NCI-H1048 (cell line): ENCODE measurements at places on chromosomes 12 and 14.

GRCh38 chr14:71698027-71698426 lies 234.2 kb upstream of the RGS6 start:
- no peak for DNase-seq

DNA sequence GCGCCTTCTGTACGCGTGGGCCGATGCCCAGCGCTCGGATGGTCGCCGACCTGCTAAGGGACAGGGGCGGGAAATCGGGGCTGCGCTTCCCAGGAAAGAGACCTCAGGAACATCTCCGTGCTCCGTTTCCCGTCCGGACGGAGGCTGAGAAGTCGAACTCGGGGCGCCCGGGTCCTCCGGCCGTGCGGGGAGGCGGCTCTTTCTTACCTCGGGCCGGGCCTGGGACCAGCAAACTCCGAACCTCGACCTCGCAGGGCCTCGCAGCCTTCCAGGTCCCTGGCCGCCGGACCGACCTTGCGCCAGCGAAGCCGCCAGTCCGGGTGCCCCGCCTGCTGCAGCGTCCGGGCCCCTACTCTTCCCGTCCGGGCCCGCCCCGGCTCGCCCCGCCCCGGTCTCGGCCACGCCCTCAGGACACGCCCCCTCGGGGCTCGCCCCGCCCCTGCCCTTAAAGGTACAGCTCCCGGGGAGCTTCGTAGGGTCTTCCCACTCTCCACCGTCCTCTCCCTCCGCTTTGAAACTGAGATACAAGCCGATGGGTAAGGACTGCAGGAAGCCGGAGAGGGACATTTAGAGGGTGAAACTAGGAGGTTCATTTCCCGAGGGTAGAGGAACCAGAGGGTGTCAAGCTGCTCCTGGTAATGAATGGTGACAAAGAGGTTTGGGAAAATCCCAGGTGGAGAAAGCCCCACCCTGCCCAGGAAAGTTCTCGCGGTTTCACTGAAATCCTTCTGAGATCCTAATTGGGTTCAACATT lies at the start of gene SLC8B1:
TSS of gene SLC8B1 (minus strand) at position 324 of the 754 bp plus-strand sequence. CDS start 2,231 bp downstream, outside the sequence.
- DNase-seq: no peak

- DNase-seq: peak; percentile 52
Observed at GRCh38 chr12:84641940-84642545, 270.6 kb downstream of the SLC6A15 start.

DNA sequence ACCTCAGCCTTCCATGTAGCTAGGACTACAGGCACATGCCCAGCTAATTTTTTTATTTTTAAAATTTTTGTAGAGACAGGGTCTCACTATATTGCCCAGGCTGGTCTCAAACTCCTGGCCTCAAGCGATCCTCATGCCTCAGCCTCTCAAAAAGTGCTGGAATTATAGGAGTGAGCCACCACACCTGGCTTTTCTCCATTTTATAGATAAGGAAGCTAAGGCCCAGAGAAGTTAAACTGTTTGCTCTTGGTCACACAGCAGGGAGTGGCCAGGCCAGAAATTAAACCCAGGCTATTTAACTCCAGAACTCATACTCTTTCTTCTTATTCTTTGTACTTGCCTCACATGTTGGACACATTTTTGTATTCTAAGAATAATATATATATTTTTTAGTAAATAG lies 16.5 kb downstream of the UBE3B start:
- DNase-seq: no peak

DNA sequence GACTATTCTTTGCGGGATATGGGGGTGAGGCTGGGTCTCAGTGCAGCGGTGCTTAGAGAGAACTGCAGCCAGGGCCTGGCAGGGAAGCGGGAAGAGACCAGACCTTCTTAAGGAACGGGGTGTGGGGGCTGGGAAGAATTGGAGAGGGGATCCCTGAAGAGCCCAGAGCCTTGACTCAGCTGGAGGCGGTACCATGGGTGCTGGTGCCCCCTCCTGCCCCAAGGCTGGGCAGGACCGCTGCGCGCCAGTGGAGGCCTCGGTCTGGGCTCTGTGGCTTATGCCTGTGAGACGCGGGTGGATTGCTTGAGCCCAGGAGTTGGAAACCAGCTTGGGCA lies 1.3 kb upstream of the RNU7-1 start:
- no peak for DNase-seq

- peak; percentile 29 for DNase-seq
Observed at GRCh38 chr14:52313903-52314594, at the start of gene PTGER2. TSS of gene PTGER2 (plus strand) at chr14:52314312. CDS start at chr14:52314549, 237 bp downstream.

DNA sequence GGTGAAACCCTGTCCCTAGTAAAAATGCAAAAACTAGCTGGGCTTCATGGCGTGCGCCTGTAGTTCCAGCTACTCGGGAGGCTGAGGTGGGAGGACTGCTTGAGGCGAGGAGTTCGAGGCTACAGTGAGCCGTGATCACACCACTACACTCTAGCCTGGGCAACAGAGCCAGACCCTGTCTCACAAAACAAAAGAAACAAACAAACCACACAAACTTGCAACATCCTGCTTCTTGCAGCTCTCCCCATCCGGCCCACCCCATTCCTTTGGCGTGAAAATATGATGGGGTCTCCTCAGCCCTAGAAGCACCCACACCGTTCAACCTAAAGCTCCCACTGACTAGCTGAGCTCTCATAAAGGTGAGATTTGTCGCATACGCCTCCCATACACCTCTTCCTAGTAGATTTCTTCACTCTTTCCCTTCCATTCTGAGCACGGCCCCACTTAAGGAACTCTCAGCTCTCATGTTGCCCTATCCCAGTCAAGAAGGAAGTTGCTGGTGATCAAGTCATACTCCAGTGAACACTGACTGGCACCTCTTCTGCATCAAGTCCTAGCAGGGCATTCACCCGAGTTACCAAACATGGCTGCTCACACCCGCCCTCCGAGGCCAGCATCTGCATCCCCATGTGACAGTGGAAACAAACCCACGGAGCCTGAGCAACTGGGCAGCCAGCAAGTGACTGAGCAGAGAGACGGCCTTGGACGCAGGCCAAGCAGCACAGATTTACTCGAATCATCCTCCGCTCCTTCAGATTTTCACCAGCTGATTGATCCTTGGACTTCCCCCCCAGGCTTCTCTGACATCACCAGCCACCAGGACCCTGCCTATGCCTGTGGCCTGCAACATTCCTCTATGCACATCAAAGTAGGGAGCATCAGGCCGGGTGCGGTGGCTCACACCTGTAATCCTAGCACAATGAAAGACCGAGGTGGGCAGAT lies 18.9 kb upstream of the CD27 start:
- no peak for DNase-seq

DNA sequence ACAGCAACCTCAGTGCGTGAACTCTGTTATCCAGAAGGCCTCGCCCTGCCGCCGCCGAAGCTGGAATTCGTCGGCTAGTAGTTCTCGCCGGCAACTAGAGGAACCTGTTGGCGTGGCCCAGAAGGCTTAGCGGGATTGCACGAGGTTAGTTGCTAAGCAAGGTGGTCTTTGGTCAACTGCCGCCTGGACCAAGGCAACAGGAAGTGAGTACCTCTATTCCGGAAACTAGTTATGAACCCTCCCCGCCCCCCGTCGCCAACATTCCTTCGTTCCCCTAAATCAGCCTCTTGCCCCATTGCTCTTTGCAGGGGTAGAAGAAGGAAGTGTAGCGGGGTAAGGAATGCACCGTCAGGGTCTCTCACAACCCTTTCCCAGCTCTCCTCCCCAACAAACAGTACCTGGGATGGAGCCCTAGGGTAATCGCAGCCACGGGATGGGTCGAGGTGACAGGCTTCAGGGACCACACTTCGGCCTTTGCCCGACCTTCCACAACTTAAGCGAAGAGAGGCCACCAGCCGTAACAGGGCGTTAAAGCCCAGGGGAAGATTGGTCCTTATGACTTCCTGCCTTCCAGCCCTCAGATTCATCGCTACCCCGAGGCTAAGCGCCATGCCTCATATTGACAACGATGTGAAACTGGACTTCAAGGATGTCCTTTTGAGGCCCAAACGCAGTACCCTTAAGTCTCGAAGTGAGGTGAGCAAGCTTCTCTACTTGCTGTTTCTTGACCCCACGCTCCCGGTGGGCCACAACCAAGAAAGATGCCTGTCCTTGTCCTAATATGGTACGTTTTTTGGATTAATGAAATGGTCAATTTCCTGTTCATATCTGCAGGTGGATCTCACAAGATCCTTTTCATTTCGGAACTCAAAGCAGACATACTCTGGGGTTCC lies at the start of gene GMPR2:
TSS of gene GMPR2 (plus strand) at position 285 of the 893 bp plus-strand sequence. CDS start at position 610, 325 bp downstream.
- DNase-seq: no peak

- no peak for DNase-seq
Observed at GRCh38 chr12:100718187-100718586, 76.4 kb upstream of the ANO4 start.

DNA sequence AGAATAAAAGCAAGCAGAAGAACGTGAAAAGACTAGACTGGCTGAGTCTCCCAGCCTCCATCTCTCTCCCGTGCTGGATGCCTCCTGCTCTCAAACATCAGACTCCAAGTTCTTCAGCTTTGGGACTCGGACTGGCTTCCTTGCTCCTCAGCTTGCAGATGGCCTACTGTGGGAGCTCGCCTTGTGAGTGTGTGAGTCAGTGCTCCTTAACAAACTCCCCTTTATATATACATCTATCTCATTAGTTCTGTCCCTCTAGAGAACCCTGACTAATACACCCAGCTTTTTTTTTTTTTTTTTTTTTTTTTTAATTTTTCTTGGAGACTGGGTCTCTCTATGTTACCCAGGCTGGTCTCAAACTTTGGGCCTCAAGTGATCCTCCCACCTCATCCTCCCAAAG lies 46.9 kb downstream of the ACTN1 start:
- no peak for DNase-seq

GRCh38 chr12:15443611-15444010 lies 121.3 kb downstream of the PTPRO start:
- DNase-seq: no peak

GRCh38 chr12:95857799-95858198 lies 953 bp upstream of the SNRPF start:
- DNase-seq: no peak

GRCh38 chr12:58959639-58960300 lies 39.5 kb upstream of the LRIG3 start:
- no peak for DNase-seq

DNA sequence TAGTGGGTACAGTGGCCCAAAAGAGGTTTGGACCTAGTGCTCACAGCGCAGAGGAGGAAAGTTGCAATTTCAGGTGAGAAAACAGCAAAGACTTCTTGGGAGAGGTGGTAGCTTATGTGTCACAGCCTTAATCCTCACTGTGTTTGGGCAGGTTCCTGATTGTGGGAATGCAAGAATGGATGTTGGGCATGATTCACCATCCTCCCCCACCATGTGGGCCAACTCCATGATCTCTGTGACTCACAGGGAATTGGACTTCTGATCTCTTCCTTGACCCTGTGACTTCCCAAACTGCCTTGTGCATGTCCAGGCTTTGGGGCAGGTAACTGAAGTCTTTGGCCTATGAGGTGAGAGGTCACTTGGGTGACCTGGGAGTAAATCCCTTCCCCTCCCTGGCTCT lies 1.8 kb upstream of the CHST11 start:
- DNase-seq: no peak

- no peak for DNase-seq
Observed at GRCh38 chr12:843609-844008, 91.2 kb downstream of the WNK1 start.

DNA sequence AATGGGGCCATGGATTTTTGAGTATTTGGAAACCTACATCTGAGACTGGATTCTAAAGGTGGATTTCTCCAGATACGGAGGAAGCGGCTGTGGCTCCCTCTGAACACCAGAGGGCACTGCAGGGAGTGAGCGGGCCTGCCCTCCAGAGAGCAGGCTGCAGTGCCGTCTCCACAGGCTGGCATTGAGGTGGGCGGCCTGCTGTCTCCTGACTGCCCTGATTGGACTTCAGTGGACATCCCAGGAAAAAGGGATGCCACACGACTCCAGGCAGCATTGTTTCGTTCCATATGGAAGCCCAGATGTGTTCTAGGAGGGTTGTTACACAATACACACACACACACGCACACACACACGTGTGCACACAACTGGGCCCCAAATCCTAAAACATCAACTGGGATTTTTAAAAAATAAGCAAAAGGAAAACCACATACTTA lies 20.9 kb upstream of the ANO2 start:
- DNase-seq: peak; percentile 4

- no peak for DNase-seq
Observed at GRCh38 chr14:88838015-88838414, 13.6 kb downstream of the TTC8 start.

- no peak for DNase-seq
Observed at GRCh38 chr12:130506844-130507243, 169.2 kb downstream of the PIWIL1 start.

GRCh38 chr12:82176026-82176425 lies 182.2 kb downstream of the CCDC59 start:
- DNase-seq: no peak

DNA sequence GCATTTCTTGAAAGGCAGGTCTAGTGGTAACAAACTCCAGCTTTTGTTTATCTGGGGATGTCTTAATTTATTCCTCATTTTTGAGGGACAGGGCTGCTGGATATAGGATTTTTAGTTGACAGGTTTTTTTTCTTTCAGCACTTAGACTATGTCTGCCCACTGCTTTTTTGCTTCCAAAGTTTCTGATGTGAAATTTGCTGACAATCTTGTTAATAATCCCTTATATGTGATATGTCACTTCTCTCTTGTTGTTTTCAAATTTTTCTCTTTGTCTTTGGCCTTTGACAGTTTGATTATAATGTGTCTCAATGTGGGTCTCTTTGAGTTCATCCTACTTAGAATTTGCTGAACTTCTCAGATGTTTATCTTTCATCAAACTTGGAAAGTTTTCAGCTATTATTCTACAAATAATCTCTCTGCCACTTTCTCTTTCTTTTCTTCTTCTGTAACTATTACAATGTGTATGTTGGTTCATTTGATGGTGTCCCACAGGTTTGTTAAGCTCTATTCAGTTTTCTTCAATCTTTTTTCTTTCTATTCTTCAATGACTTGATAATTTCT lies 9.8 kb downstream of the ATL1 start:
- DNase-seq: no peak

GRCh38 chr12:64494998-64495729 lies 43.2 kb downstream of the TBK1 start:
- no peak for DNase-seq

DNA sequence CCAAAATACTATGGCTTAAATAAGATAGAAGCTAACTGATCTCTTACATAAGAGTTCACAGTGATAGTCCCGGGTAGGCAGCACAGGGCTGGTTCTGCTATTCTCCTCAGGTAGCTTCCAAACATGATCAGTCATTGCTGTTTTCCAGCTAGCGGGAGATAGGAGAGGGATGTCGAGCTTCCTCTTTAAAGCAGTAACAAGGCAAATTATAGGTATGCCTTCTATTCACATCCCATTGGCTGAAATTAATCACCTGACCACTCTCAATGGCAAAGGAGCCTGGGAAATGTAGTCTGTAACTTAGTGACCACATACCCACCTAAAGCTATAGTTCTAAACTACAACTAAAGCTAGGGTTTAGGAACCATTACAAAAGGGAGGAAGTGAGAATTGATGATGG lies 34.5 kb upstream of the VRK1 start:
- peak; percentile 22 for DNase-seq

GRCh38 chr14:50967103-50967502 lies 22.8 kb upstream of the PYGL start:
- no peak for DNase-seq
